CD4-positive, alpha-beta T cell treated with Interleukin-1 beta for 1 hour (primary cell): ENCODE measurements at places on chromosomes 4 and X.

DNA sequence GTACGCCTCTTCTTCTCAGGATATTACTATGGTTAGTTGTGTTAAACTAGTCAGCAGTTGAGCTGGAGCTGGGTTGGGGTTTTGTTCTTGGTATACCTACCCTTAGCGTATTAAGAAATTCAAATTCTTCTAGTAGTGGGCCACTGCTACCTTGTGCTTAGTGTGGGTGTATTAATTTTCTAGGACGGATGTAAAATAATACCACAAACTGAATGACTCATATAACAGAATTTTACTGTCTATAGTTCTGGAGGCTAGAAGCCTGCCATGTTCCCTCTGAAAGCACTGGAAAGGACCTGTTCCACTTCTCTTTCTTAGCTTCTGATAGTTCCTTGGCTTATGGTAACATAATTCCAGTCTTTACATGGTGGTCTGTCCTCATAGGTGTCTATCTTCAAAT, 1274.7 kb downstream of the ADGRL3 start:
- DNase-seq: no peak

DNA sequence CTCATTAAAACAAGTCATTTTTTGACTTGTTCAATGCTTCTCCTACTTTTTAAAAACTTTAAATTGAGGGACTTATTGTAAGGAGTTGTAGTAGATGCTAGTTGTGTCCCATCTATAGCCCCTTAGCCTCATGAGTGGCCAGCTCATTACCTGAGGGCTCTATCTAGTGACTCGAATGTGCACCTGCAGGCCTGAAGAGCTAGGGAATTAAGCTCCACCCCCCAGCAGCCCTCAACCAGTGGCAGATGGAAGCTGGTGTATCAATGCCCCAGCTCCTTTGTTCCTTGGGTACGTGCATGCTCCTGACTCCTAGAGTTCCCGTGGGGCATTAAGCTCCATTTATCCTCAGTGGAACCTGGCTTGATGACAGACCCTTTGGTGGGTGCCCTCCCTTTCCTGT, 146.7 kb upstream of the FAM9B start:
- DNase-seq: no peak

GRCh38 chr4:75030649-75031235, 97.8 kb downstream of the PARM1 start:
- no peak for DNase-seq

- DNase-seq: peak; percentile 61
These were observed 55.1 kb upstream of the PGAM4 start for GRCh38 chrX:78024349-78025059.

GRCh38 chr4:53917729-53918128, 146.7 kb downstream of the CHIC2 start:
- DNase-seq: no peak

- DNase-seq: no peak
These were observed 45.7 kb downstream of the MID1 start for GRCh38 chrX:10574663-10575062.

- DNase-seq: no peak
These were observed 7.3 kb downstream of the CCDC22 start for GRCh38 chrX:49242545-49243066.

DNA sequence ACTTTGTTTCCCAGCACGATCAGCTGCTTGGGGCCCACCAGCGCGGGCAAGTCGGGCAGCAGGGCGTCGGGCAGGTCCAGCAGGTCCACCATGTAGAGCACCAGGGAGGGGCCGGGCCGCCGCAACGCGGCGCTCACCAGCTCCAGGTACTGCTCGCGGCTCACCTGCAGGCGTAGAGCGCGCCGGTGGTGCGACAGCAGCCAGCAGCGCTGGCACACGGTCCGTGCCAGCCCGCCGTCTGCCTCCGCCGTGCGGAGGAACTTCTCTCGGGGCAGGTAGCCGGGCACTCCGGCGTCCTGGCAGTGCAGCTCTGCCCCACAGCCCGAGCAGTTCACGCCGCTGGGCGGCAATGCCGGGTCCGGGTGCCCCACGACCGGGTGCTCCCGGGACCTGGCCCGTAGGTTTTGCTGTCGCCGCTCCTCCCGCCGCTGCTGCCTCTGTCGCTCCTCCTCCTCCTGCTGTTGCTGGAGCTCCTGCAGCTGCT, 527 bp downstream of the NOA1 start:
- peak; percentile 54 for DNase-seq

- DNase-seq: no peak
These were observed 120.9 kb downstream of the IL15 start for GRCh38 chr4:141757287-141757686.

DNA sequence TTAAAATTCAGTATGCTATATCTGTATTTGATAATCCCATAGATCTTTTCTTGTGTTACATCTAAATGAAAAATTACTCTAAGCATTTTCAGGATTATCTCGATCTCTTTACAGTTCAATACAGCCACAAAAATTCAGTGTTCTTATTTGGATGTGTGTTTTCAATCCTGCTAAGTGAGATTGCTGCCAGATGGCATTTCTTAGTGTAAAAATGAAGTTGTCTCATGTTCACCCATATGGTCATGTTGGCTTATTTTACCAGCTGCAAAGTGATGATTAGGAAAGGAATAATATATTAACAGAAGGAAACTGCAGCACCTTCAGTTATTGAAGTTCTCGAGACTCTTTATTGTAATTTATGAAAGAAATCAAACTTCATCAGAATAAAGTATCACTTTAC, 12.1 kb upstream of the FAM47A start:
- DNase-seq: no peak
